ENCODE measurements at places on chromosomes 3 and 15.

GRCh38 chr15:33112541-33113105 is 81.9 kb downstream of the FMN1 start:
- no peak for DNase-seq

DNA sequence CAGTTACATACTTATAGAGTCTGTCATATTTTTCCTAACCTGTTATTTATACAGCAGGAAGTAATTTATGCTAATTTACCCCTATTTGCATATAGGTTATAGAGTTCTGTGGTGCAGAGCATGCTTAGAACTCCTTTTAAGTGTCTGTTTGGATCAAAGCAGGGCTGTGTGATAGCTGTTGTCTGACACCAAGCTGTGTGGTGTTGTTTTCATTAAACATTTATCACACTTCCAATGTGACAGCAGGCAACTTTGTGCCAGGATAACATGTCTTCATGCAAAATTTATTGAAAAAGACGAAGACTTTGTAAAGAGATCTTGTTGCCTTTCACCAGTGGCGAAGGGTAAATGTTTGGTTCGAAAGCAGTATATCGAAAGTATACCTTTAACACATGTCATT is 100.2 kb downstream of the RSRC1 start:
- DNase-seq = no peak

- DNase-seq = no peak
Observed at GRCh38 chr3:70042641-70043040, 43.1 kb downstream of the SAMMSON start.

GRCh38 chr3:193023218-193023617 is 105.6 kb upstream of the MB21D2 start:
- no peak for DNase-seq

- DNase-seq = no peak
Observed at GRCh38 chr3:37722477-37722876, 139.2 kb upstream of the CTDSPL start.

DNA sequence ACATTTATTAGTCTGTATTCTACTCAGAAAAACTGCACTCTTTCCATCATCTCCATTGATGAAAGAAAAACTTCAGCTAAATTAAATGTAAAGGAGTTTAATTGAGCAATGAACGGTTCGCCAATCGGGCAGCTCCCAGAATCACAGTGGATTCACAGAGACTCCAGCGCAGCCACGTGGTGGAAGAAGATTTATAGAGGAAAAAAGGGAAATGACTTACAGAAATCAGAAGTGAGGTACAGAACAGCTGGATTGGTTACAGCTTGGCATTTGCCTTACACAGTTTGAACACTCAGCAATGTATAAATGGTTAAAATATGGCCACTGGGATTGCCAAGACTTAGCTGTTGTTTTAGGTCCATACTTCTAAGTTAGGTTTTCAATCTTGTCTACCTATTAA is 2.8 kb upstream of the SUCLG2 start:
- no peak for DNase-seq

DNA sequence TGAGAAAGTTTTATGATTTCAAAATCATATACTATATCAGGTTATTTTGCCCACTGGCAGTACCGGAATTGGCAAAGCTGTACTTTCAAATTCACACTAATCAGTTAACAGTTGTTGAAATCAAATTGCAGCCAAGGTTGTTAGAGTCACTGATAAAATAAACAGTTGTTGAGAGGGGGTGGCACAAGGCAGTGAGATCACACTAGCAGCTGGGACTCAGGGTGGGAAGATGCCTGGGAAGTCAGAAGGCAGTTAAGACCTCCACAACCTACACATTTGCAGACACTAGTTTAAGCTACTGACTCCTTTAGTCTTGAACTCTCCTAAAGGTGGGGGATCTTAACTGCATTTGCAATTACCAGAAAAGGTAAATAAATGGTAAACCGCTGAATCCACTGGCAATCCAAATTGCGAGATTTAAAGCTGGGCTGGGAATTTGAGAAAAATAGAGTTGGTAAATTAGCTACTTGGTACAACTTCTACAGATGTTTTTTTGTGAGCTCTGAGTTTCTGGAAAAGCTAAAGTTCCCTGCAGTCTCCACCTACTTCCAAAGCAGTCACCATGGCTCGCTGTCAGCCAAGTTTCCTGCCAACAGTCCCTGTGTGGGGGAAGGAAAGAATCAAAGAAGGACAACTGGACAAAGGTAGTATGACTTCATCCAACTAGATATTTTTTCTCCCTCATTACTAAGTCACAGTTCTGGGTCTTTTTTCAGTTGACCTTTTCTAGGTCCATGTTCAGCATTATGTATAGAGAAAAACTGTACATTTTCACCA is 105.7 kb downstream of the ZNF385D start:
- no peak for DNase-seq

DNA sequence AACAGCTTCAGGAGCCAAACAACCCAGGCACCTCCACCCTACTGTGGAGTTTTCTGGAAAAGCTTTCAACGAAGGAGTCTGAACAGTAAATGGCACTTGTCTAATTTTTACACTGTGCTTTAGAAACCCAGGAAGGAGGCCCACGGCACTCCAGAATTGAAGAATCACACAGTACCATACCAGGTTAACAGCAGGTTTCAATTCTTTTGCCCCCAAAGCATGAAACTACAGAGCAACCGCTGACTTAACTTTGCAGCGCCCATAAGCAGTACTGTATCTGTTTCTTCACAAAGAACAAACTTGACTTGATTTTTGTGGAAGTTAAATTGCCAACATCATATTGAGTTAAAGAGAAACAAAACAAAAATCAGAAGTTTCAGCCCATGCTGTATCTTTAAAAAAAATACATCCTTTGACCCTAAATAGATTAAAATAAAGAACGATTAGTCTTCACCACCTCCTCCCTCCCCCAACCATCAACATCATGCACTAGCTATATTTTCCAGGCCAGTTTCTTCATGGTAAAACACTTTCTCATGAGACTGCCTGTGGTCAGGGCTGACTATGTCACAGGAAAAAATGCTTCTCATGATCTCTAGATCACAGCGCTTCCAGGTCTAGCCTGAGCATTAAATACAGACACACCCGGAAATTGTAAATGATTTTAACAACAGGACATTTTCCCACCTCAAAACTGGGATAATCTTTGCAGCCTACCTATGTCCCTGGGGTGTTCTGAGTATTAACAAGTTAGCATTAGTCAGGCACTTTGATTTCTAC is 456.3 kb downstream of the FOXP1 start:
- peak; percentile 52 for DNase-seq

- no peak for DNase-seq
Observed at GRCh38 chr3:102194001-102194400, 240.8 kb upstream of the ZPLD1 start.
